ENCODE measurements at places on chromosomes 5 and 9.

- DNase-seq: no peak
Observed at GRCh38 chr9:133763272-133764183, 25.4 kb upstream of the SARDH start.

GRCh38 chr5:103228588-103228987 is 30.0 kb upstream of the MACIR start:
- no peak for DNase-seq

GRCh38 chr5:159536166-159536565 is 205.9 kb upstream of the IL12B start:
- DNase-seq: no peak

- DNase-seq: no peak
Observed at GRCh38 chr5:16540421-16540820, 74.8 kb upstream of the ZNF622 start.

DNA sequence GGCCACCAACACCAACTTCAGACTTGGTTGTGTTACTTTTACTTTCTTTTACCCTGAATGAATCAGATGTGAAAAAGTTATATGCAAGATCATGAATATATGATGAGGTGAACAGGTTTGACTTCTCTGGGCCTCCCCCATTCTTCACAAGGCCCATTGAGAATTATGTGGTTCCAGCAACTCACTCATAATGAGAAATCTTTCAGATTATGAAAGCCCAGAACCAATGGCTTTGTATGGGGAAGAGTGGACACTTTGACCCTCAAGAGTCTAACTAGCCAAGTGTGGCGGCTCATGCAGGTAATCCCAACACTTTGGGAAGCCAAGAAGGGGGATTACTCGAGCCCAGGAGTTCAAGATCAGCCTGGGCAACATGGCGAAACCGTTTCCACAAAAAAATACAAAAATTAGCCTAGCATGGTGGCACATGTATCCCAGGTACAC is 16.1 kb upstream of the LNPEP start:
- DNase-seq: no peak

- peak; percentile 41 for DNase-seq
Observed at GRCh38 chr9:33498387-33498786, 24.7 kb upstream of the NOL6 start.

GRCh38 chr9:97852399-97853055 is 499 bp upstream of the FOXE1 start:
- DNase-seq: no peak

DNA sequence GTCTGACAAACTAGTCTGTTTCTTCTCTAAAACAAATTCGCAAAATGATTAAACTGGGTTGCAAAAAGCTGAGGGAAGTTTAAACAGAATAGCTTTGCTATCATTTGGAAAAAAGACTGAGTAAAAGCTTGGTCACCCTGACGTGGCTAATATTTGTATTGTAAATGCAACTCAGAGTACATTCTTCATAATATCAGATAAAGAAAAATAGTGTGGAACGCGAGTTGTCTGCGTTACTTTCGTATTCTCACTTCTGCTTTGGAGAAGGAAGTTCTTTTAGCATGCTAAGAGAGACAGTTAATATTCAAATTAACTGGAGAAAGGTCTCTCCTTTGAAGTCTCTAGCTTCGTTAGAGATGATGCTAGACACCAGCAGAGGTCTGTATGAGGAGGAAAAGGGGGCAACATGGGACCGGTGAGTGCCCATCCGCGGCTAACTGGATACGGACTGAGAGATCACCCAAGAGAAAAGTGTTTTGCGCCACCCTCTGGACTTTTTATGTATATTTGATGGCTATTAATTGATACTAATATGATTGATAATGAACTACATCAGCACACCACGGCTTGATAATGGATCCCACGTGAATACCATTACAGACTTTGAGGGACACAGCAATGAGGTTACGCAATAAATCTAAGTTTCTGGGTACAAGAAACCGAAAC is 2.9 kb upstream of the CNTRL start:
- peak; percentile 66 for DNase-seq
